ENCODE measurements at places on chromosomes 6 and 20.

- no peak for DNase-seq
Observed at GRCh38 chr20:22567944-22568871, 16.2 kb downstream of the FOXA2 start.

GRCh38 chr20:39745380-39745779 is 783.2 kb downstream of the DHX35 start:
- DNase-seq, result no peak

- no peak for DNase-seq
Observed at GRCh38 chr20:48695738-48696137, 132.1 kb downstream of the PREX1 start.

DNA sequence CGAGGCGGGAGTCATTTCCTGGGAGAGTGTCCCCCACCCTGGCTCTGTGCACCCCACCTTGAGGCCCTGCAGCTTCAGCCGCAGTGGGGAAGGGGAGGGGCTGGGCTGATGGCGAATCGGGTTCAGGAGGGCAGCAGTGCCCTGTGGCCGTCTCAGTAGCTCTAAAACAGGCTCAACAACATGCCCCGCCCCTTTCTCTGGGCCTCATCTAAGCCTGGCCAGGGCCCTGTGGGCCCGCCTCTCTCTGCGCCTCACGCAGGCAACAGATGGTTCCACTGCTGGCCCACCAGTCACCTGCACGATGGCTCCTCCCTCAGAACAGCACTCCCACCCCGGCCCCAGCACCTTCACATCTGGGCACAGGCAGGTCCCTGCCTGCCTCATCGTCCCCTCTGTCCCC is 30.2 kb downstream of the CHRNA4 start:
- DNase-seq, result no peak
